ENCODE measurements at places on chromosomes 1 and 21.

DNA sequence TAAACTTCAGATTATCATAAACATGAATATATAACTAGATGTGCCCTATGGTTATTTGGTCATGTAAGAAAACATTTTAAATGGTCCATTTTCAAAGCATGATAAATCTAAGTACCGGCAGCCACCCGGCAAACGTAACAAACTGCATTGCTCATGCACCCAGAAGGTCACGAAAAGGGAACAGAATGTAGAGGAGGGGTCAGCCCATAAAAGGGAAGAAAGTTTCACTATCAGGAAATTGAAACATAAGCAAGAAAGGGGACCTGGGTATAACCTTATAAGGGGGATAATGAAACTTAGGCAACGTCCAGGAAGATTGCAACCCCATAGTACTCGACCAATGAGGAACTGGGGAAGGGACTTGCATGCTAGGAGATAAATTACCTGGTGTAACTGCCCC, 421.2 kb upstream of the ZRANB2 start:
- no peak for DNase-seq

- DNase-seq: peak; percentile 95
Measured at GRCh38 chr1:246566813-246567645, 773 bp downstream of the CNST start.

DNA sequence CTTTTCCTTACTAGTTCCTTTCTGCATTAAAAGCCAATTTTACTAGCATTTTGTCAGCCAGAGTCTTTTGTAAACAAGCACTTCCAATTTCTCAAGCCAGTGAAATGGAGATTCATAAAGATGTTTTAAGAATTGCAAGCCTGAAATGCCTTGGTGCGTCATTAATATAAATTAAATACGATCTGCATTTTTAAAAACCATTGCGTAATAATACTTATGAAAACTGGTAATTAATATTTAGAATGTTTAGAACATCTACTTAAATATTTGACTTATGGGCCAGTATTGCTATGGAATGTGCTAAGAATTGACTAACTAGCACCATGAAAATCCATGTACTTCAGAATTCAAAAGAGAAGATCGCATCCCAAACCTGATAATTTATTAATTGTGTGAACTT, 89.1 kb upstream of the PROX1 start:
- DNase-seq: no peak

DNA sequence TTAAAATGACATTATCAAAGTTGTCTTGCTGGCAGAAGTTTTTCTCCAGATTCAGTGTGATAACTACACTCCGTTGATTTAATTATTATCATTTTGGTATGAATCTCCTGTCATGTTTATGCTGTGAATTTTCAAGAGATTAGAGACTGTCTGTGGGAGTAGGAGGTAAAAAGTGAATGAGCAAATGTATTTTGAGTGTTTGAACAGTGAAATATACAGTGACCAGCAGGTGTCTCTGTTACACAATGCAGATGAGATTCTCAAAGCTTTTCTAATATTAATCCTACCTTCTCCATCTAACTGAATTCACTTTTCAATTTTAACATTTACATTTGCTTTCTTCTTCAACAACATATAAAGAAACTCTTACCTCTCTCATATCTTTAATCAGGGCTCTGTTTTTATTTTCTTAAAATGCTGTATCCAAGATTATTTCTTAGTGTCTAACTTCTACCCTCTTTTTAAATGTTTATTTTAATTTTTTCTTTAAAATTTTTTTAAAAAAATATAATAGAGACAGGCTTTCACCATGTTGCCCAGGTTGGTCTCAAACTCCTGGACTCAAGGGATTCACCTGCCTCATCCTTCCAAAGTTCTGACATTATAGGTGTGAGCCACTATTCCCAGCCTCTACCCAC, 20.9 kb upstream of the HSPA13 start:
- peak; percentile 40 for DNase-seq

DNA sequence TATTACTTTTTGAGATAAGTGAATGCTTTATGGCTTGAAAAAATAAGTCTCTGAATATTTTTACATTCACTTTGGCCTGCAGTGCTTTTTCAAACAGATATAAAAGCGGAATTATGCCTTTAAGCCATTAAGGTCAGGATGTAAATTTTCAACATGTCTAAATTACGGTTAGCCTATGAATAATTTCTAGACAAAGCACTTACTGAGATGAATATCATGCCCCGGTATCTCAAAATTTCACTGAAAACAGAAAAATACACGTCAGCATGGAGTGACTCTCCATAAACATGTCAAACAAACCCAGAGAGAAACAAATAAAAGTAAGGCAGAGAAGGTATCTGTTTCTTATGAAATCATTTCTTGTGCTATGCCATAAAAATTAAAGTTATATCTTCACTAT, 853.9 kb downstream of the KCNT2 start:
- no peak for DNase-seq

DNA sequence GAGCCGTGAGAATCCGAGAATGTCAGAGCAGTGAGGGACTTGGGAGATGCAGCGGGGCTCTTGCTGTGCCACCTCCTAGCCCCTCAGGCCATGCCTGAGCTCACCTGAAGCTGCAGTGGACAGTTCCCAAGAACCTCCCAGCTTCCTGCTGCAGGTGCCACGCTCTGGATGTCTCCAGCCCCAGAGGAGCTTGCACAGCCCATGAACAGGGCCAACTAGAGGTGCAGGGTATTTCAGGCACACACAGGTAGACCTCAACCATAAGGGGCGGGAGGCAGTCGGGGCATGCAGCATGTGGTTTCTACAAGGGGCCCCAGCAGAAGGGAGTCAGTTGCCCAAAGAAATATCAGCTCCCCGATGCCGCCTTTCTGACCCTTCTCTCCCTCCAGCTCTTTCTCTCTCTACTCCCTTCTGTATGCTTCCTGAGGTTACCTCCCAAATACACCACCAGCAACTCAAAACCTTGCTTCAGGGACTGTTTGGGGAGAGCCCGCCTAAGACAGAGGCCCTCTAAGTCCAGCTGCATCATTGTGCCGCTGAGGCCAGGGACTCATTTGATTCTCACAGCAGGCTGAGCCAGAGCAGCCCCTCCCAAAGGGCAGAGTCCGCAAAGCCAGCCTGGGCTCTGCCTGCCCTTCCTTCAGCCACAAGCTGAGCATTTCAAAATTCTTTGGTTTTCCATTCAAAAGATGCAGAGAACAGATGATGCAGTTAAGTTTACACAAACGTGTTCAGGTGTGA, 209.8 kb downstream of the MATN1 start:
- DNase-seq: no peak

GRCh38 chr1:83790446-83790845, 208.5 kb downstream of the TTLL7 start:
- peak; percentile 2 for DNase-seq

- DNase-seq: peak; percentile 58
Measured at GRCh38 chr21:44337941-44338895, 972 bp downstream of the CFAP410 start.

DNA sequence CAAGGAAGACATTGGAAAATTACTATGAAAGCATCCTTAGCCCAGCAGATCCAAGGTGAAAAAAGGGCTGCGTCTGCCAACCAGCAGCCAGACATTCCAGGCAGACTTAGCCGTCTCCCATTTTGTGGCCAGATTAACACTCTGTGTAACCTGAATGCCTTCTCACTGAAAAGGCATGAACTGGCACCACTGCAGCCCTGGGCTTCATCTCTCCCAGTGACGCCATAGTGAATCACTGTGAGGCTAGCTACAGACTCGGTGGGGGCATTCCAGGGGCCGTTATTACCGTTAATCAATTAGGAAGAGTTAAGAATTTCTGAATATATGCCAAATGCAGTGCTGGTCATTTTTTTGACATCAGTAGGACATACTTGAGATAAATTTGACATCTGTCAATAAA, 627.4 kb downstream of the LMO4 start:
- peak; percentile 97 for DNase-seq

- peak; percentile 28 for DNase-seq
Measured at GRCh38 chr1:97350241-97350640, 570.6 kb downstream of the DPYD start.

GRCh38 chr1:62103846-62104245, 90.8 kb upstream of the L1TD1 start:
- DNase-seq: no peak

GRCh38 chr1:14064649-14065442, 364.9 kb downstream of the PRDM2 start:
- DNase-seq: no peak

- peak; percentile 12 for DNase-seq
Measured at GRCh38 chr1:234281826-234282489, 91.3 kb upstream of the COA6 start.

DNA sequence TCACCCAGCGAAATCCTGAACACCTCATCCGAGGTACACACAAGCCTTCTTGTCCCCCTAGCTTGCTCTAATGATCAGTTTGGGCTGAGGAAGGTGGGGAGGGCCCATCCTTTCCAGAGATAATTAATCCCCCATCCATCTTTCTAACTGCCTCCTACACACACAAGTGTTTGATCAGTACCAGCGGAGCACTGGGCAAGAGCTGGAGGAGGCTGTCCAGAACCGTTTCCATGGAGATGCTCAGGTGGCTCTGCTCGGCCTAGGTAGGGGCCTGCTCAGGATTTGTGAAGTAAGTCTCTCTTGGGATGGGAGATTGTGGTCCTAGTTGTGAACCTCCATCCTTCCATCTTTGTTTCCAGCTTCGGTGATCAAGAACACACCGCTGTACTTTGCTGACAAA, 5.8 kb downstream of the ANXA9 start:
- DNase-seq: no peak

GRCh38 chr1:157495285-157495684, 57.0 kb downstream of the FCRL5 start:
- DNase-seq: no peak
